ENCODE measurements at places on chromosomes 13 and 19.

GRCh38 chr19:46766569-46767317 is 20.5 kb upstream of the STRN4 start:
- no peak for DNase-seq

GRCh38 chr13:30016398-30016797 is 166.0 kb upstream of the UBL3 start:
- no peak for DNase-seq

- no peak for DNase-seq
Observed at GRCh38 chr13:32432856-32433255, 4.9 kb upstream of the N4BP2L1 start.

DNA sequence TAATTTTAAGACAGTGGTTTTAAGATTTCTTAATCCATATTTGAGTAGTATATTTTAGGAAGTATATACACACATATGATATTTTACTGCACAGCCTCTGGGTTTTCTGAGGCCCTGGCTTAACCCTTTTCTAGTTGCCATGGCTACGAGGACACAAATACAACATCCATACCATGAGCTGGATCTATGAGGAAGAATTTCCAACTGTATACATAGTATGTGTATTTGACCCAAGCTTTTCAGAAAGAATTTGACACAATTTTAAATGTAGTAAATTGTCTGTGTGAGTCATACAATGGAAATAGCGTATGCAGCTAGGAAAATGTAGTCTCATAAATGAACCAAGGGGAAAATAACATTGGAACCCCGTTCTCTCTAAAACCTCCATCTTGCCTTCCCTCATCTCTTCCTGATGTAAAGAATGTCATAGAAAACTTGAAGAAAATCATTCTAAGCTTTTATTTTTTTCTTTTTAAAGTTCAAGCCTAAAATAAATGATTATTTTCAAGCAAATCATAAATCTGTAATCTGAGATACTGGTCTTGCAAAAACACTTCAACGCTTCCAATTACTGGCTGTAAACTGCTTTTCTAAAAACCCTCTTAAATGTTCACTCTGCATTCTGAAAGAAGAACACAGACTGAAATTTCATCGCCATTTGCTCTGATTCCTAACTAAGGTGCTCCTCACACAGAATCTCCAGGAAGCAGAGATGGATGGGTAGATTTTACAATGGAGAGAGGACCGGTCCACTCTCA is 172.4 kb downstream of the LACC1 start:
- DNase-seq, result no peak

DNA sequence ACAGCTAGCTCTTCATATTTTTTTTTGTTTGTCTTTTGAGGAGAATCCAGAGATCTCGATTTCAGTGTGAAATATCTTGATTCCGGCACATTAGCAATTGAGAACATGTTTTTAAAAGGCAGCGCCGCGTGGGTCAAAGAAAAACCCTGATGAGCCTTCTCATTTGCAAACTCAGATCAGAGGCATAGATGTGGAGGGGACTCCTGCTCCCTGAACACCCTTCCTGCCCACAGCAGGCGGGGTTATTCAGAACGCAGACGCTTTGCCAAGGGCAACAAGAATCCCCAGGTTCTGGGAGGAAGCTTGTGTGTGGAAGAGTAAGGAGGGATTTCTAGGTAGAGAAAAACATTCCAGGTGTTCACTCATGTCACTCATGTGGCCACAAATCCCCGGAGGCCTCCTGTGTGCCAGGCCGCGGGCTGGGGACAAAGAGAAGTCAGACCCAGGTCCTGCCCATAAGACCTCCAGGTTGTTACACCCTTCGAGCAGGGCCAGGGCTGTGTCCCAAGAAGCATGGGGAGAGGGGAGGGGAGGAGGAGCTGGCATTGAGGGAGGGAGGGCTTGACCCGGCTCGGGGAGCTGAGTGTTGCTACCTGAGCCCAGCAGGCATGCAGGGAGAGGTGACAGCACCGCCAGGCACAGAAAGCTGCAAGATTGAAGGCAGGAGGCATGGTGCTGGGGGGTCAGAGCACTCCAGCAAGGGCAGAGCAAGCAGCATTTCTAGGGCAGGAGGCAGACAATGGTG is 15.9 kb upstream of the IGLON5 start:
- no peak for DNase-seq

DNA sequence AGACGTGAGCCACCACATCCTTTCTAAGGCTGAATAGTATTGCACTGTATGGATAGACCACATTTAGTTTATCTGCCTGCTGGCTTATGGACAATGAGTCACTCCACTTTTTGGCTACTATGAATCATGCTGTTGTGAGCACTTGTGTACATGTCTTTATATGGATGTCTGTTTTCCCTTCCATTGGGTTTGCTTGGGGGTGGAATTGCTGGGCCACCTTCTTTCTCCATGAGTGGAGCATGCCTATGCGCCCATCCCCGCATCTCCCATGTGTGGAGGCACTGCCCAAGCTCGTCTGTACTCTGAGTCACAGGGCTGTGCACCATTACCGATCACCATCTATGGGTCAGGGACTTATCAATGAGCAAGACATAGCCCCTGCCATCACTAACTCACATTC is 127.2 kb upstream of the GJB6 start:
- DNase-seq, result no peak

DNA sequence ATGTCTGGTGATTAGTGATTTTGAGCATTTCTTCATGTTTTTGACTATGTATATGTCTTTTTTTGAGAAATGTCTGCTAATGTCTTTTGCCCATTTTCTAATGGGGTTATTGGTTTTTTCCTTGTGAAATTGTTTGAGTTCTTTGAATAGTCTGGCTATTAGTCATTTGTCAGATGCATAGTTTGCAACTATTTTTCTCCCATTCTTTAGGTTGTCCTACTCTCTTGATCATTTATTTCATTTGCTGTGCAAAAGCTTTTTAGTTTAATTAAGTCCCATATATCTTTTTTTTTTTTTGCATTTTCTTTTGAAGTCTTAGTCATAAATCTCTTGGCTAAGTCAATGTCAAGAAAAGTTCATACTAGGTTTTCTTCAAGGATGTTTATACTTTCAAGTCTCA is 449.8 kb downstream of the DACH1 start:
- no peak for DNase-seq
